ENCODE measurements at places on chromosomes 5 and 9.

GRCh38 chr9:114321759-114322158, 1.1 kb upstream of the ORM1 start:
- DNase-seq, result no peak

- DNase-seq, result no peak
These were observed 131.8 kb downstream of the ADAMTSL1 start for GRCh38 chr9:18605766-18606180.

GRCh38 chr5:124481419-124481818, 265.0 kb downstream of the ZNF608 start:
- DNase-seq, result no peak

- DNase-seq, result peak; percentile 57
These were observed at the start of gene GALNT12 for GRCh38 chr9:98807070-98807813. Gene GALNT12, plus strand, starts transcription at chr9:98807670. Its CDS starts 29 bp downstream, at chr9:98807699.

DNA sequence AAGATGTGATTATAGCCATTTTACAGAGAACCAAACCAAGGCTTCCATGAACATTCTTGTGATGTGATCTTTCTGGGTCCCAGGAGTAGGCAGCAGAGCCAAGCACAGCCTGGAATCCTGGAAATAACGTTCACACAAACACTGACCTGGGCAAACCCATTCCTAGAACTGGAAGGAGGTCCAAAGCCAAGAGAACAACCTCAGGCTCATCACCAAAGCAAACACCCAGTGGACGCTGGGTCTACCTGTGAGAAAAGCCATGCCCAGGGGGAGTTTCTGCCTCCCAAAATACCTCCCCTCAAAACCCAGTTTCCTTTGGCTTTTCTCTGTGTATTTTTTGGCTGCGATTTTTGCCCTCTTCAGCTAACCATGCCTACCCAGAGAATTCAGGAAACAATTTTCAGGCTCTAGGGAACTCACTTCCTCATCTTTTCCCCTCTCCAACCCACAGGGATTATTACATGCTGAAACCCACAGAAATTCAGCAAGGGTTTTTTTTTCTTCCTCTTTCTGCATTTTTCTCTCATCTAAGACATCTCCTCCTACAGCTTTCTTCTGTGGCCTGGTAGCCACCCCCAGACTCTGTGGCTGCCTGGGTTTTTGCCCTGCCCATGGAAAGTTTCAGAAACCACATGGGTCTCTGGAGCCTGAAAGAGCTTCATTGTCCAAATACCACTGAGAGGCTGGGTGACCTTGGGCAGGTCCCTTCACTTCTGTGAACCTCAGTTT, 75.0 kb downstream of the TNC start:
- DNase-seq, result no peak

GRCh38 chr9:111992523-111992922, 95.9 kb downstream of the UGCG start:
- no peak for DNase-seq

GRCh38 chr9:33297432-33297831, 7.1 kb downstream of the NFX1 start:
- DNase-seq, result peak; percentile 28

DNA sequence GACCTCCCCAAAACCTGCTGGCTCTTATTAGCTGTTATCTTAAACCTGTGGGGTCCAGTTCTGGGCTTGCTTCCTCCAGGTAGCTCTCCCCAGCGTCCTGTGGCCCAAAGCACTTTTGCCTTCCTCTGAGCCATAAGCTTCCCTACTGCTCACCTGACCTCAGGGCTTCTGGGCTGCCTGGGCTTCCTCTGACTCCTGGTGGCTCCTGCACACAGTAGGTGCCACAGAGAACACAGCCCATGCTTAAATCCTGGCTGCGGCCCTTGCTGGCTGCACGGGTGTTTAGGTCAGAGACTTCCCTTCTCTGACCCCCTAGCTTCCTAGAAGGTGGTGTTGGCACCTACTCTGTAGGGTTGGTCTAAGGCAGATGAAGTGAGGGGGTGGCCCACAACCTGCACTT, 2.5 kb downstream of the RALGDS start:
- no peak for DNase-seq
